Gastroesophageal sphincter (tissue), 4 donors: ENCODE measurements at places on chromosomes 1 and 21. TPM values are rescaled to one million over a fixed set of nuclear protein-coding genes. Genes with fewer than 3 reads are reported as not detected.

DNA sequence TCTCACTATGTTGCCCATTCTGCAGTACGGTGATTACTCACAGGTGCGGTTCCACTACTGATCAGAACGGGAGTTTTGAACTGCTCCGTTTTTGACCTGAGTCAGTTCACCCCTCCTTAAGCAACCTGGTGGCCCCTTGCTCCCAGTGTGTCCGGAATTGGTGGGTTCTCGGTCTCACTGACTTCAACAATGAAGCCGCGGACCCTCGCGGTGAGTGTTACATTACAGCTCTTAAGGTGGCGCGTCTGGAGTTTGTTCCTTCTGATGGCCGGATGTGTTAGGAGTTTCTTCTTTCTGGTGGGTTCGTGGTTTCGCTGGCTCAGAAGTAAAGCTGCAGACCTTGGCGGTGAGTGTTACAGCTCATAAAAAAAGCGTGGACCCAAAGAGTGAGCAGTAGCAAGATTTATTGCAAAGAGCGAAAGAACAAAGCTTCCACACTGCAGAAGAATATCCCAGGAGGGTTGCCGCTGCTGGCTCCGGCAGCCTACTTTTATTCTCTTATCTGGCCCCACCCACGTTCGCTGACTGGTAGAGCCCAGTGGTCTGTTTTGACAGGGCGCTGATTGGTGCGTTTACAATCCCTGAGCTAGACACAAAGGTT is 17.6 kb upstream of the PARP1 start:
- ATAC-seq = no peak

DNA sequence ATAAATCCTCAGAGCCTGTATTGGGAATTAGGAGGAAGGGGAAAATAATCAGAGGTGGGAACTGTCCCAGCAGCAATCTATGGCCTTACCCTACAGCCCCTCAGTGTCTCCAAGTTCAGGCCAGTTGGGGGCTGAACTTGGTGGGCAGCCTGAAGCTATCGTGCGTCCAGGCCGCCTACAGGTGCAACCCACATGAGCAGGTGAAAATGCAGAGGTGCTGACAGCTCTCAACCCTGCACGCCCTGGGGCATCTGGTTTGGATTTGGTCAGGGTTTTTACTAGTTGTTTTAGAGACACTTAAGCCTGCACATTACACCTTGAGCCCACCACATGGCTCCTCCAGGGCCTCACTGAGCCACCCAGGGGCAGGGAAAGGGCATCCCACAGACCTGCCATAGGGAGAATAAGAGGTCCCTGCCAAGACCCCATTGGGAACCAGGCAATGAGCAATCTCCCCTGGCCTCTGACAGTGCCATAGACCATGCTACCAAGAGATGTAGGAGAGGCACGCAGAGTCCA is 209.5 kb downstream of the FOXD2 start:
- no peak for ATAC-seq

- no peak for ATAC-seq
These were observed 64.0 kb upstream of the RGS21 start for GRCh38 chr1:192252776-192253175.

- no peak for ATAC-seq
These were observed 112.6 kb upstream of the CSF3R start for GRCh38 chr1:36595349-36595748.

DNA sequence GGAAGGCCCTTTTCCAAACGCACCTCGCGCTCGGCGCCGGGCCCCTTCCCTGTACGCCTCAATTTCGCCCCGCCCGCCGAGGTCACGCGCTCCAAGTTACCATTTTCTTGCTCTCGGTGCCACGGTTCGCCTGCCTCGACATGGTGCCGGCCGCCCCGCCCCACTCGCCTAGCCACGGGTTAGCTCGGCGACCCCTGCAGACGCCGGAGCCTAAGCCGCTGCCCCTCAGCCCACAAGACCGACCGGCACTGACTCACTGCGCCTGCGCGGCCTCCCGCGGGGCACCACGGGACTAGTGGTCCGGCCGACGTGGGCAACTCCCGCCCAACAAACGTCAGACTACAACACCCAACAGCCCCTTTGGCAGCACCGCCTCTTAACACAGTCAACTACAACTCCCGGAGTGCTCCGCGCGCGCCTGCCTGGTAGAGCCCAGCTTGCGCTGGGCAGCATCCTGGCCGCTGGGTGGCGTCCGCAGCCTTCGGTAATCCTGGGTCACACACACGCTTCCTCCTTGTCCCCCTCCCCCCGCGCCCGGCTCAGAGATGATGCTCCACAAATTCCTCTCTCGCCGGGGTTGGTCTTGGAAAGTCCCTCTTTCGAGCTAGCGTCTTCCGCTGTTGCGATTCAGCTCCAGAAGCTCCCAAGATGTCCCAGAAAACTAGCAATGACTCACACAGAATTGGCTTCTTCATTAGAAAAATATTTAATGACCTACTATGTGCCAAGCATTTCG is at the start of gene TRAPPC3:
TRAPPC3 (minus strand) TSS at position 250 of the 736 bp plus-strand sequence; CDS start at position 142, 108 bp downstream.
- peak; percentile 93 for ATAC-seq

SLAMF9 gene
- not detected for total RNA-seq

GPR37L1 gene
- total RNA-seq = 0.16 TPM
